H9 (cell line): ENCODE measurements at places on chromosomes 13 and 19.

DNA sequence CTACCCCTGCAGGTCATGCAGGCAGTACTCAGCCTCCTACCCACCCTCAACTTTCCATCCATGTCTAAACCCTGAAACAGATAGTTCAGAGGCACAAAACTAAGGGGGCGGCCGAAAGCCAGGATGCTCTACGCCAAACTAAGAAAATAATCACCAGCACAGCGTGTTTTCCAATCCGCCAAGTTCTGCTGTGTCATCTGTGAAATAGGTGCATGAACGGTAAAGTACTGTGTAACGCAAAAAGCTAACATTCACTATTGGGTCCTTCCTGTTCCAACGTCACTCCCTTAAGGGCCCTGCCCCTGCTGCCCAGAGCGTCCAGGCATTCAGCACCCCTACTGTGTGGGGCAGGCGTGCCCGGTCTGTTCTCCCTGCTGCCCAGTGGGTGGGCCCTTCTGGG lies 12.2 kb upstream of the TIMM44 start:
- DNase-seq, result no peak

DNA sequence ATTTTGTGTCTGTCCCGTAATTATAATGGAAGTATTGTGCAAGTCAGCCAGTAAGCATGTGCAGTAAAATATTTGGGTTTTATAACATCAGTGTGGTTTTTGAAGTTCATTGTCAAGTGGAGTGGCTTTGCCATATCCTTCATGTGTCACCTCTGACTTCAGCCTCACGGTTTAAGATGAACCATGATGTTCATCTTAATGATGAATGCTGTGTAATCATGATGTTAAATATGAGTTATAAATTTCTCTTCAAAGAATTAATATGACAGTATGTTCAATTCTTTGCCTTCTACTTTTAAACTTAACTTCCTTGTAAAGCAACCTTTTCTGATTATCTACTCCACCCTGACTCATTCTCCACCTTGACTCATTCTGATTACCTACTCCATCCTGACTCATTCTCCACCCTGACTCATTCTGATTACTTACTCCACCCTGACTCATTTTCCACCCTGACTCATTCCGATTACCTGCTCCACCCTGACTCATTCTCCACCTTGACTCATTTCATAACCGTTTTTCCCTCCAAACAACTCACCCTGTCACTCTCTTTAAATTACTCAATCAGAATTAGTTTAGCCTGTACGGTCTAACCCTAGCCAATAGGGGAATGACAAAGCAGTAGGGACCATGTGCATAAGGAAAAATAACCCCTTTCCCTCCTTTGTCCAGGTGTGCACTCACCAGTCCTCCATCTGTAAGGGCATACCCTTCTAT lies 50.3 kb upstream of the ANKRD10 start:
- no peak for DNase-seq

DNA sequence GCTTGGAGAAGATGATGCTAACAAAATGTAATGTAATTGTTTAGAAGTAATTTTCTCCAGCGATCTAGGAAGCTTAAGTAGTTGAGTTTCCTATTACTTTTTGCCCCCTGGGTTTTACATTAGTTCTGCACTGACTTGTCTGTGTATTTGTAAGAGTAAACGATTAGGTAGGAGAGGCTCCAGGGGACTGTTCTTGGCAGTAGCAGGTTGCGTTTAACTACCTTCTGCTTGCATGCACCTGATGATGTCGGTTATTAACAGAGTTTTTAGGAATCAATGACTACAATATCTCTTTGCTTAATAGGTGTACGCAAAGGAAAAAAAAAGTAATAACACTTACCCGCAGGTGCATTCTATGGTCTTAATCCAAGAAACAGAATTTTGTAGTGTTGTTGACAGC lies 18.3 kb upstream of the UGGT2 start:
- no peak for DNase-seq

DNA sequence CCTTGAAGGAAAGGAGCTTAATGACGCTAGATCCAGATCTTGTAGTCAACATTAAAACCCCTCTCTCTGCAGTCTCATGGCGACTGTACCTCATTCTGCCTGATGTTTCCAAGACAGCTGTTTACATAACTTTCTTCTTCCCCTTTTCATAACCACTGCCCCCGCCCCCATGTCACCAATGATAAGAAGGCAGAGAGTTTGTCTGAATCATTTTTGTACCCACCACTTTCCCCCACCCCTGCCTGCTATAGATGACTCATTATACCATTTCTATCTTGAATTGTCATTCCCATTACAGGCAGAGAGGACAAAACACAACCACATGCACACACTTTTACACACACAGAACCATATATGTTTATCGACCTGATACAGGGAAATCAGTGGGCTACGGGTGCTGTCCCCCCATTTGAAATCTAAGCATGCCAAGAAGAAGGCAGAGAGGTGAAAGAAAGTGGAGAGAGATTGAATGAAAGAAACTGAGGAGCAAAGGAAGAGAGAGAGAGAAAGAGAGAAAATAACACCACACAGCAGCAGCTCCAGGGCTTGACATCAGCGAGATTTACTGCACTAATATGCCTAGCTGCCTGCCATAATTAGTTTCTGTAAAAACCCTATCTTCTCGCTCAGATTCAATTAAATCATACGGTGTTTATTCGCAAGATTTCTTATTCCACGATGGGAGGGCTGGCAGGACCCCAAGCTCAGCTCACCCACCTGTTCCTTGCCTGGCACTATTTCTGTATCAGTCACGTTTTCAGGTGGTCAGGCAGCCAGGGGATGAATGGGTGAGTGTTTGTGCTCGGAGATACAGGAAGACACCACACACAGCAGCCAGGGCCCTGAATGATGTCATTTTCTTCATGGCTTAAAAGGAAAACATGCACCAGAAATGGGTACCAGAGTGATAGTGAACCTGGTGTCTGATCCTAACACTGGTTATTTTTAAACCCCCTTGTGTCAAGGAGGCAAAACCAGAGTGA lies 114.3 kb upstream of the SERP2 start:
- DNase-seq, result no peak
